ENCODE measurements at places on chromosomes 3 and 15.

- no peak for DNase-seq
Observed at GRCh38 chr3:25007974-25008658, 419.9 kb upstream of the RARB start.

- DNase-seq: no peak
Observed at GRCh38 chr15:81256916-81257315, 60.2 kb downstream of the IL16 start.

- DNase-seq: no peak
Observed at GRCh38 chr3:43865887-43866528, 175.3 kb downstream of the ABHD5 start.

GRCh38 chr15:77221708-77222107, 150.8 kb upstream of the TSPAN3 start:
- DNase-seq: no peak

DNA sequence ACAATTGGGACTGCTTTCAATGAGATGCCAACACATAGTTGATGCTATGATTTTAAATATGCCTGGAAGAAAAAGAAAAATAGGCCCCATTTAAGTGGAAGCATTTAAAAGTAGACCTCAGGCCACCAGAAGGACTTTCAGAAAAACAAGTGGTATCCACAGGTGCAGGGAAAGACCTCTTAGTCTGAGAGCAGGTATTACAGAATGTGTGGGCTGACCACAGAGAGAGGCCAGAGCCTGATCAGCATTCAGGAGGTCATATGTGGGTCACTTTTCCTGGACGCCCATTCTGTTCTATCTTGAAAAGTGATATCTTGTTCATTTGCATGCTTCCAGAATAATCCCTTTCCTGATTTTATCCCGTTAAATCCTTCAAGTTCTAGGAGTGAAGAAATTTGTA, 95.5 kb downstream of the GABRG3 start:
- no peak for DNase-seq

- DNase-seq: no peak
Observed at GRCh38 chr3:117184574-117184973, 475.0 kb downstream of the TUSC7 start.

DNA sequence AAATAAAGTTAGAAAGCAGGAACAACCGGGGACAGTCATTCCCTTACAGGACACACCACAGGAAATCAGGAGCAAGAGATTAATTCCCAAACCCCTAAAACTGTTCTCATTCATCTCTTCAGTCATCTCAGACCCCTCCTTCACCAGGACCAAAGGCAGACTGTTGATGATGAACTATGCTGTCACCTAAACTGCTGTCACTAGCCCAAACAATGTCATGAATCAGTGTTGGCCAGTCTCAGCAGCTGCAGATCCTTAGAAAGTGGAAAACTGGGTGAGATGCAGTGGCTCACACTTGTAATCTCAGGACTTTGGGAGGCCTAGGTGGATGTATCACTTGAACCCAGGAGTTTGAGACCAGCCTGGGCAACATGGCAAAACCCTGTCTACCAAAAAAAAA, 909.6 kb downstream of the ROBO1 start:
- no peak for DNase-seq

DNA sequence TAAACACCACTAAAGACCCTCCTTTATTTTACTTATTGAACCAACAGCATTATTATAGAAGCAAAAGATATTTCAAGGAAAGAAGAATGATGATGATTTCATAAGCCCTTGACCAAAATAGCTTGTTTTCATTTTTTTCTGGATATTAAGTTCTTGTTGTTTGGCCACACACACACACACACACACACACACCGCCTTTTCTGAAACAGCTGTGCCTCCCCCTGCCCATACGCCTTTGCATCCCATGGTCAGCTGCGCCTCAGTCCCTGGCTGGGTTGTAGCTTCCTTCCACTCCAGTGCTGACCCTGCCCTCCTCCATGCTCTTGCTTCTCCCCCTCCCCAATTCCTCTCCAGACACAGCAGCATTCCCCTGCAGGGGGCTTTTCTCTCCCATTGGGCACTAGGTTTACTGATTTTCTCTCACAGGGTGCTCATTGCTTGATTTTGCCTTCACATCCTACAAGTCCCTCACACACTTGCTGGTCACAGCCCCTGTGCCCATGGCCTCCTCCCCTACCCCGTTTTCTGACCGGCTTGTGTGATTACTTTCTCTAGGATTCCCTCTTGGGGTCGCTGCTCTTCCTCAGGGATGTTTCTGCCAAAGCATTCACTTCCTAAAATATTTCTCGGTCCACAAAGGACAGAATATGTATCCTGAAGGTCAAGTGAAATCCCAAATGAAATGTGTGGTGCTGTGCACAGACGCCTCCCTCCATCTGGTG, 18.4 kb downstream of the MESP1 start:
- no peak for DNase-seq

- no peak for DNase-seq
Observed at GRCh38 chr15:83012076-83012426, 612 bp upstream of the C15orf40 start.

- DNase-seq: peak; percentile 60
Observed at GRCh38 chr3:190424478-190425439, 24.9 kb downstream of the TMEM207 start.

DNA sequence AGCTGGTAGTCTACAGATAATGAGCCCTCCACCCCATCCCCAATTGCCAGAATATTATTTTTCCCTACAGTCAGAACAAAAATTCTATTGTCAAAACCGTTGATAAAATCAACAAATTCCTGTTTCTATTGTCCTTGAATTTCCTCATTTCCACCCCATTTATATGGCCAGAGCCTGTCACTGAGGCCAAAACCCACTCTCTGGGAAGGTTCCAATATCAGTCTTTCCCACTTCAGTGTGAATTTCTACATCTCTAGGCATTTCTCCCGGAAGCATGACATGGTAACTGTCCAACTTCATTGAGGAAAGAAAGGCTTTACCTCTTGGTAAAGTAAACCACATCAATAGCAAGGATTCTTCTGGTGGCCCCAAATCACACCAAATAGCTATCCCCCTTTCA, 41.6 kb downstream of the C2CD4A start:
- DNase-seq: no peak

GRCh38 chr3:45864760-45865519, 21.4 kb upstream of the CCR9 start:
- no peak for DNase-seq

- no peak for DNase-seq
Observed at GRCh38 chr3:110804856-110805255, 266.8 kb upstream of the NECTIN3 start.

DNA sequence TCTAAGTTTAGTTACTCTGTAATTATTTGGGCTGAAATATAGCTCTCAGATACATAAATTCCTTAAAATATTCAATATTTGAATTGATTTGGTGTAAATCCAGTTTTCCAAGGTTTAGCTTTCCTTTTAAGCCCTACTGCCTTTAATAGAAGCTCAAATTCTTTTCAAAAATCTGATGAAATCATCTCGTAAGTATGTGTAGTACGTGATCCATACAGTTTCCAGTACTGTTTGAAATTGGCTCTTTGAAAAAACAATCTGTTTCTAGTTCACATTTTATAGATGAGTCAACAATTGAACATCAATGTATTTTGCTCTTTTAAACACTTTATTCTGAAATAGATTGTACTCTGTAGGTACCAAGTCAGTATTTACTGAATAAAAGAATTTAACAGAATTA, 84.2 kb downstream of the LRRC49 start:
- DNase-seq: no peak

- DNase-seq: no peak
Observed at GRCh38 chr3:193305356-193305755, 64.3 kb downstream of the PLAAT1 start.

DNA sequence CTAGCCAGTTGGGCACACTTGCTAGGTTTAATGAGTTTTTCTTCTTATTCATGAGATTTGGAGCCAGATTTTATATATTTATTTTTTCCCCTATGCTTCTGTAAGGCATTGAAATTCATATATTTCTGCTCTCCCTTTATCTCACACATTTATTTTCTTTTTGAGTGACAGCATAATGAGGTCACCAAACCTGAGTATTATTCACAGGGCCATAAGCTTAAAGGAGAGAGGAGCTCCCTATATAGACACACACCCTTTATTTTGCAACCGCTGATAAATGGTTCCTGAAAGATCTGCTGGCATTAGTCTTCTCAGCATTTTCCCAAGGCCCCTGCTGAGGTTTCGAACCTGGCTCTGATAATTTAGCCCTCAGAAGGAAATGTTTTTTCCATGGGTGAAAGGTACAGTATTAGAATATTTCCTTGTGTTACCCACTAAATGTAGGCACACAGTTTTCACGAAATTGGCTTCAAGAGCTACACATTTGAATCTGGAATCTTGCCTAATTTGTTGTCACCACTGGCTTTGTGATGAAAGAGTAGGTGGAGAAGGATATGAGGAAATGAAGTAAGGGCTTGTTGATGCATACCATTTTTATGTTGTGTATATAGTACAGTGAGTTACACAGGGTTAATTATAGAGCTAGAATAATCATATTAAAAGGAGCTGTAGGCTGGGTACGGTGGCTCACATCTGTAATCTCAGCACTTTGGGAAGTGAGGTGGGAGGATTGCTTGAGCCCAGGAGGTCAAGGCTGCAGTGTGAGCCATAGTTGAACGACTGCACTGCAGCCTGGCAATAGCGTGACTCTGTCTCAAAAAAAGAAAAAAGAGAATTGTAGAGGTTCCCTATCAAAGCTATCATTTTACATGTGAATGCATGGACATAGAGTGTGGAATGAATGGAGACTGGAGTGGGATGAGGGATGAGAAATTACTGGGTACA, 6.5 kb downstream of the KLHL18 start:
- DNase-seq: no peak

DNA sequence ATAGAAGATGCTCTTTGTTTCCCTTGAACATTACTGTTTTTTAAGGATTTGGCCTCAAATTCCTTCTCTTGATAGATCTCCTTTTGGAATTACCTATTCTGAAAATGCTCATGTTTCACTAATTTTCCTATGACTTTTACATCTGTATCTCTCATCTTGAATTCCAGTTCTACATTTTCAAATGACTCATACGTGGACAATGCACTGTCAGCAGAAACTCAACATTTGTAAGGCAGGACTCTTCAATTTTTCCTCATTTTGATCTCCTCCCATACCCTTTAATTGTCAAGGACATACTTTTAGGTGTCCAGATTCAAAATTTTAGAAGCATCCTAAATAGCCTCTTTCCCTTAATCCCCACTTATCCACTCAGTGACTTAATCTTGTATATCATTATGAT, 341.0 kb upstream of the RASGRP1 start:
- no peak for DNase-seq

DNA sequence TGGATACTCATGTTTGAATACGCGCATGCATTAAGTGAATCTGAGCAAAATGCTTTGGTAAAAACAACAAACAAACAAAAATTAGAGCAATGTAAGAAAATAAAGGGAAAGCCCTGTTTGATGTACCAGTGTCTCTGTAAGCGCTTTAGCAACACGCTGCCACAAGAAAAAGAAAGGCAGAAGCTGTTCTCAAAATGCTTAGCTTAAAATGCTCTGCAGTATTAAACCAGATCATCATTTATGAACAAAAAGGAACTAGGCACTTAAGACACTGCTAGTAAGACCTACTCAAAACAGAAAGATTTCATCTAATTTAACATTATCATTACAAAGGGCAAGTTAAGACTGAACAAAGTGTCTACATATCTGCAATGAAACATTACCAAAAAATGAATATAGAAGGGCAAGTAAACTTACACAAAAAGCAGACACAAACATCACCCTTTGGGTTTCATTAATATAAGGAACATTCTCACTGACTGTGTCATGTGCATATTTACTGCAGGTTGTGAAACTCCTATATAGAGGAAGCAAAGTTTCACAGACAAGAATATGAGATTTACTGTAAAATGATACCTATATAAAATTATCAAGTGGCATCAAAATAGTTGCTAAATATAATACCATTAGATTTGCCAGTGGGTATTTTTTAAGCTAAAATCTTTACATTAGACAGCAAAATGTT, 102.1 kb downstream of the FBXL22 start:
- DNase-seq: no peak

- no peak for DNase-seq
Observed at GRCh38 chr3:157204880-157205279, 44.9 kb upstream of the CCNL1 start.

- no peak for DNase-seq
Observed at GRCh38 chr15:54599386-54599785, 597.4 kb downstream of the RSL24D1 start.

DNA sequence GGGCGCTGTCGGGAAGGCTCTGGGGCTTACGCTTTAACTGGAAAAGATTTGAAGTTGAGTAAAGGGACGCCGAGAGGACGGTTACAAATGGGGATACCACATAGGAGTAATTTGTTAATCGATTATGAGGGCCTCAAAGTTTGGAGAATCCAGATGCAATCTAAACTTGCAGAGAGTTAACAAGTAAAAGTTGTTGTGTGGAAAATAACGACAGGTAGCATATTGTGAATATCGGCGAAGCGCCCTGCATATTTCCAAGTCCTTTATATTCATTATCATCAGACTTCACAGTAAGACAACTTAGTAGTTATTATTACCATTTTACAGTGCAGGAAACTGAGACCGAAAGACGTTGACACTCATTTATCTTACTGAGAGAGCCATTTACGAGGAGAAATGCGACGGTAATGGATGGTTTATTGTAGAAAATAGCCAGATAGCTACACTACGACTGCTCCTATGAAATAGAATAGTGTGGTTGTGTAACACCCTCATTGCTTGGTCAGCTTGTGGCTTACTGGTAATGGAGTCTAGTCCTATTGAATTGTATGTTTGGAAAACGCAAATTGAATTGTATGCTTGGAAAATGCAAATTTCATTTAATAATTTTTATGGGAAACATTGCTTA, 700 bp downstream of the MKRN2 start:
- no peak for DNase-seq

GRCh38 chr3:185330238-185330637, 32.7 kb upstream of the MAP3K13 start:
- no peak for DNase-seq

GRCh38 chr3:78349571-78349970, 1309.7 kb downstream of the ROBO2 start:
- no peak for DNase-seq

DNA sequence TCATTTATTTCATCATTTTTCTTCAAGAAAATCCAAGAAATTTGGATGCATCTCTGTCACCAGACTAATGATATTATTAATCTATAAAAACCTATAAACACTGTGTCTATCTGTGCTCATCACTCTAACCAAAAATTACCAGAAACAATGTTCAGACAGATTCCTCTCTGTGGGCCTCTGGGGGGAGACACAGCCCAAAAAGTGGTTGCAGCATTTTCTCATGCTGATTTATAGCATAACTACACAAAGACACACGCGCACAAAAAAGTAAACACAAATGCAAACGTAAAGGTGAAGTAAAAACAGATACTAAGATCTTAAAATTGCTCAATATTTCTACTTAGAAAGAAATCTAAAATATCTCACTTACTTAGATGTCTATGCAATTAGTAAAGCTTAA, 976.0 kb downstream of the GBE1 start:
- peak; percentile 17 for DNase-seq

- DNase-seq: peak; percentile 60
Observed at GRCh38 chr15:99015698-99016568, 8.3 kb upstream of the PGPEP1L start.
